ENCODE measurements at places on chromosomes 13 and 19.
A peak's percentile ranks its signal among the peaks of the same experiment; 100 is the strongest.

DNA sequence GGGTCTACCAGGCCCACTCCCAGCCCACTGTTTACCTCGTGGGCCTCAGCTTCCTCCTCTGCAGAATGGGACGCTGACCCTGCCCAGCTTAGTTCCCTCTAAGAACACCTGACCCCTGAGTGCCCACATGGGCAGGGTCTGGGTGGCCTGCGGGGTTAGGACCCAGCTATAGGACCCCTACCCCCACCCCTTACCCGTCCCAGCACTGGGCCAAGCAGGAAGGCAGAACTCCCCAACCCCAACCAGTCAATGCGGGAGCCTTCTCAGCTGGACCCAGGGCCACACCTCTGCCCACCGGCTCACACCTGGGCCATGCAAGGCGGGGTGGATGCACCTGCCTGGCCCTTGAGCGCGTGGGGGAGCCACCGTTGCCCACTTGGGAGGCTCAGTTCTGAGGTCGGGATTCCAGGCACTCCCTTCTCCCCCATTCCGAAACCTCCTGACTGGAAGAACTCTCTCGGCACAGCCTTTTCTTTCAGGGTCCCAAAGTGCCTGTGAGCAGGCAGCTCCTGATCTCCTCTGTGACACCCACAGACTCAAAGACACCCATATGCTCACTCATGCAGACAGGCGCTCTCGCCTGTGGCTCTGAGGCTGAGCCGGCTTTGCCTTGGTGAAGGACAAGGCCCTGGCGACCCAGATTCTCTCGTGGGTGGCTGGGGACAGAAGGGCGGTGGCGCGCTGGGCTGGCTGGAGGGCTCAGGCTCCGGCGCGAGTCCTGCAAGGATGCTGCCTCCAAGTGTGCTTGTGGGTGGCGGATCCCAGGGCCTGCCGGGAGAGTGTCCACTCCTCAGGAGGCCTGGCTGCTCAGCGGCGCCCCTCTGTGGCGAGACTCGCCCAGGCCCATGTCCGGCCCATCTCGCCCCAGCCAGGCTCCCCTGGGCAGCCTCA lies 27.9 kb upstream of the PARP4 start:
- no peak for DNase-seq

- DNase-seq = peak; percentile 87
These were observed 69.8 kb downstream of the LRCH1 start for GRCh38 chr13:46622630-46623256.

DNA sequence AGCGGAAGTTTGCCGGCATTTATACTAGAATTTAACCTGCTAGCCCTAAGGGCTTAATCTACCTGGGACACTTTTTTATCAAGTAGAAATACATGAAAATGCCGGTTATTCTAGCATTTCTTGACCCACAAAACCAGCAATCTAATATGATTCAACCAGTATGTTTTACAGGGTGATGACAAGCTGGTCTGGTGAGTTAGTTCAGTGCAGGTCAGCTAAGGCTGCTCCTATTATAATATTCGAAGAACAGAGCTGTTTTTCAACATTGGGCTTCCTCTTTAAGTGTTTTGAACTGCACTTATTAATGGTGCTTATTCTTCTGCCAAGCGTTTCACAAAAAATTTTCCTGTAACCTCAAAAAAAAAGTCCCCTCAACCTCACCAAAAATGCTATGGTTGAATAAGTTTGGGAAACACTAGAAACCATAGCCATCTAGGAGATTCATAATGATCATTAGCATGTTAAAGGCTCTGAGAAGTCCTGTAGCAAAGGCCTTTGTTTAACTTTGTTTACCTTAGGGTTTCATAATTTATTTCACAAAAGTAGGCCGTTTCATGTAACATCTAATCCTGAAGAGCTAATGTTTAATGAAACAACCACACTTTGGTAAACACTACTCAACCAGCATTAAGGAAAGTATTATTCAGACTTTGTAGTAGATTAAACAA lies 526.6 kb downstream of the KLF12 start:
- no peak for DNase-seq

- DNase-seq = peak; percentile 54
These were observed 365.1 kb downstream of the DNAJC15 start for GRCh38 chr13:43388282-43389034.

- DNase-seq = no peak
These were observed 49.3 kb downstream of the RAB20 start for GRCh38 chr13:110512198-110512740.

DNA sequence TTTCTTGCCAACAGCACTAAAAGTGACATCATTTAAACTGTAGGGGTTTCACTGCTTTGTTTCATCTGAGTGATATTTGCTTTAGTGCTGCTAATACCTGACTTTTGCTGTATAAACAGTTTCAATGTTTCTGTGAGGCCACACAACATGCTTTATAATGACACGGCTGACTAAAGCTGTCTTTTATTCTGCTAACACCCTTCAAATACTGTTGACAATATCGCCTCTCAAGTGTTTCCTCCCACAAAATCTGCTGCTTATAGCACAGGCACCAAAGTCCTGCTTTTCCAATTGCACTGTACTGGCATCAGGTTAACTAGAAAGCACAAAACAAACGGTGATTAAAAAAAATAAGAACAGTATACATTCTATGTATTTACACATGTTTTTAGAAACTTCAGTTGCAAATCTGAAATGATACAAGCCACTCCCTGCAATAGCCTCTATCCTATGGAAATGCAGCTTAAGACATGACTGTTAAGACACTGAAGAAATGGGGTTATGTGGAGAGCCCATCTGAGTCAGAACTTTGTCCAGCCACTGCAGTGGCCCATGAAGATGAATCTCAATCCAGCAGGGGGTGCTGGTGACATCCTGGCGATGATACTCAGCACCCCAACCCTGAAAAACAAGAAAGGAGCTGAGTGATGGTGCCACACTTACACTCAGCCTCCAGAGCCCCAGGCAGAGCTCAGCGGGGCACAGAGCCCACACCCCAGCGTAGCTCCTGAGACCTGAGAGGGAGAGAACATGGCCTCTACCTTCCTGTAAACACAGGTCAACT lies 29.4 kb downstream of the RFXAP start:
- no peak for DNase-seq

DNA sequence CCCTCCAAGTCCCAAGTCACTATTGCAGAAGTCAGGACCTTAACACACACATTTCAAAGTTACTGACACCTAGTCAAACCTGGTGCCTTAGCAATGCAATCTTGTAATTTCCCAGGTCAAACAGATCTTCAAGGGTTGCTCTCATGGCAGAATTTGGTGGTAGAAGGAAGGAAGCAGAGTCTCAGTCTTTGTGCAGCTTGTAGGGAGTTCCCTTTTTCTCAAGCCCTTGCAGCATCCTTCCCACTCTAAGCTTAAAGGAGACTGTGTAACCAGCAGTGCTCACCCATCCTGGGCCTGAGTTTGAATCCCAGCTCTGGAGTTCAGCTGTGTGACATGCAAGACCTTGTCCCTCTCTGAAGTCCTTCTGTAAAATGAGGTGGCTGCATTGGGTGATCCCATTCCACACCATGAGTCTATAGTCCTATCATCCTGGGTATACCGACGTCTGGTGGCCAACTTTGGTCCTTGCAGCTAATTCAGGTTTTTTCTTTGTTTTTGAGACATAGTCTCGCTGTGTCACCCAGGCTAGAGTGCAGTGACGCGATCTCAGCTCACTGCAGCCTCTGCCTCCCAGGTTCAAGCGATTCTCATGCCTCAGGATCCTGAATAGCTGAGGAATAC lies 9.8 kb downstream of the SIGLEC10 start:
- DNase-seq = peak; percentile 15

DNA sequence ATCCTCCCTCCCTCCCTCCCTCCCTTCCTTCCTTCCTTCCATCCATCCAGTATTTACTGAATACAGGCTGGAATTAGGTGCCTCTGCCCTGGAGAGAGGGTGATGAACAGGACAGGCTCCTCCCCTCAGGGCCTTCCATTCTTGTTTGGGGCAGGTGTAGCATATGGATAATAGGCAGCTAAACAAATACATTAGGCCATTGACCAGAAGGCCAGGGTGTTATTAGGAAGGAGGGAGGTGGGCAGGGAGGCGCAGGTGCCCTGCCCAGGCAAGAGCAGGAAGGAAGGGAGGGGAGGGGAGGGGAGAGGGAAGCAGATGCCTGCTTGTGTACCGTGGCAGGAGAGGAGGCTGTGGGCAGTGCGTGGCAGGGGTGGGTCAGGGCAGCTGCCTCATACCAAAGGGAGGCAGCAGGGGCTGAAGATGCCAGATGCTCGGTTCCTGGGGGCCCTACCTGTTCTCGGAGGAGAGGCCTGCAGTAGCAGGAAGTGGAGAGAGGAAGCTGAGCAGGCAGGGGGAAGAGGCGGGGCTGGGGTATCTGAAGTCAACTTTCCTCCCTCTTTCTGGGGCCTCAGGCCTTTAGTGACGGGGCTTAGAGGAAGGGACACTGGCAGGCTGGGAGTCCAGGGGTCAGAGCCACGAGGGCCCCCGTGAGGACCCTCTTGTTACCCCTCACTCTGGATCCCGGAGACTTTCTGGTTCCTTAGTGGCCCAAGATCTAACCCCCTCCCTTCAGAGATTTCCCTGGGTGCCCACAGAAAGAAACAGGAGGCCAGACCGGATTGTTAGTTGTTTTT lies at the start of gene RINL:
Gene RINL, minus strand, starts transcription at position 495 of the 794 bp plus-strand sequence. CDS start 1,533 bp downstream, outside the sequence.
- DNase-seq = peak; percentile 86

DNA sequence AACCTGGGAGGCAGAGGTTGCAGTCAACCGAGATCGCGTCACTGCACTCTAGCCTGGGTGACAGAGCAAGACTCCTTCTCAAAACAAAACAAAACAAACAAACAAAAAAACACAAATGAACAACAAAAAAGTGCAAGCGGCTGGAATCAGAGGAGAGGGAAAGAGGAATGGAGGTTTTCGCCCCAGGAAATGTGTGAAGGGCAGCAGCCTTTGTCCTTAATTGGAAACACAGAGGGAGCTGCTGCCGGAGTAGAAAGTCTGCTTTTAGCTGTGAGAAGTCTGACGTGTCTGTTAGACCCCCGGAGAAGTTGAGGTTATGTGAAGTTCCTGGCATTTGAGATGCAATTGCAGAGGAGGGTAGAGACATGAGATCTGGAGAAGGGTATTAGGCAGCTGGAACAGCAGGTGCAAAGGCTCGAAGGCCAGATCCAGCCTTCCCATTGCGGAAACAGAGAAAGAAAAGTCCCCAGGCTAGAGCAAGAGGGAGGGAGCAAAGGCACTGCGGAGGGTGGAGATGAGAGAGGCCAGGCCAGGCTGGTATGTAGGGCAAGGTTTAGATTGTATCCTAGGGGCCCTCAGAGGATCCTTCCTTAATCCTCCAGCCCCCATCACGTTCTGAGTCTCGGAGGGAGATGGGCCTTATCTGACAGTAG lies 473 bp downstream of the TMIGD2 start:
- DNase-seq = peak; percentile 44

DNA sequence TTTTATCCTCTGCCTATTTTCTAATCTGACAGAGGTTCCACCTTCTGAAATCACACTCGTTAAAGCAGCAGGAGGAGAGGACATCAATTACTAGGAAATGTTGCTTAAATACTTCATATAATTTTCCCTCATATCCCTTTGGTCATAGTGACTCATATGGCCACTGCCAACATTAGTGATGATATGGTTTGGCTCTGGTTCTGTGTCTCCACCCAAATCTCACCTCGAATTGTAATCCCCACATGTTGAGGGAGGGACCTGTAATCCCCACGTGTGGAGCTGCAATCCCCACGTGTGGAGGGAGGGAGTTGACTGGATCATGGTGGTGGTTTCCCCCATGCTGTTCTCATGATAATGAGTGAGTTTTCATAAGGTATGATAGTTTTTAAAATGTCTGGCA lies 618.4 kb upstream of the SLITRK5 start:
- no peak for DNase-seq

DNA sequence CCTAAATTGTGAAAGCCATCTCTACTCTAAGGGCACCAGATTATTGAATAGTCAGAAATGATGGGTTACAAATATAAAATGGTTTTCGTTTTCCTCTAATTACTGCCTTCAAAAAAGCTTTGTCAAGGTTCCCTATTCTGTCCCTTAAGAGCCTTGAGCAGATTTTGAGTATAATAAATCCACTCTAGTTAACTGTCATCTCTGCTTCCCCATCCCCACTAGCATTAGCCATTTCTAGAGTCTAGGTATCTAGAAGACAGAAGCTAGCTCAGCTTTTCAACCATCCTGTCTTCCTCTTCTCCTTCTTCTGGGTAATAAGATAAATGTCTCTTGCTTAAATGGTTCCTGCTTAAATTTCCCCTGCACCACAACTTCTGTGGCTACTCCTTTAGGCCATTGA lies 290.4 kb downstream of the DACH1 start:
- DNase-seq = no peak

- no peak for DNase-seq
These were observed 535 bp downstream of the CDKN2D start for GRCh38 chr19:10568062-10568825.

DNA sequence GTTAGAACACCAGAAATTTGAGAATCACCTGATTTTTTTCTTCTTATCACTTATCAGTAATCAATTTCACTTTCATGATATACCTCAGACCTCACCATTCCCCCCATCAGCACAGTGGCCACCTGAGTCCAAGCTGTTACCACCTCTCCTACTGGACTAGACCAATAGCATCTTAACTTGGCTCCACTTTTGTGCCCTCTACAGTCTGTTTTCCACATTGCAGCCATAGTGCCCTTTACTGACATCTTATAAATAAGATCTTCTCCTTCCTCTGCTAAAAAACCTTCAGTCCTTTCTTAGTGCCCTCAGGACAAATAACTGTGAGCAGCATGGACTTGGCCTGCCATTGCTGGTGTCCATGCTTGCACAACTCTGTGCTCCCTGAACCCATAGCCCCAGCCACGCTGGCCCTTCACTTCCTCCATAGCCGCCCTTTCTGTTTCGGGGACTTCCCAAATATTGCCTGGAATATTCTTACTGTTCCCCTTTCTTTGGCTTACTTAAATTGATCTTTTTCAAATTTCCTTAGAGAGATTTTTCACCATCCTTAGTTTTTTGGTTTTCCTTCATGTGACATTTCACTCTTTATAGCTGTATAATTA lies 380.8 kb downstream of the LMO7 start:
- DNase-seq = peak; percentile 31
